NCI-H510A (cell line): ENCODE measurements at places on chromosomes 3 and 15.

GRCh38 chr3:186483611-186484340 is 60.4 kb downstream of the CRYGS start:
- no peak for DNase-seq

DNA sequence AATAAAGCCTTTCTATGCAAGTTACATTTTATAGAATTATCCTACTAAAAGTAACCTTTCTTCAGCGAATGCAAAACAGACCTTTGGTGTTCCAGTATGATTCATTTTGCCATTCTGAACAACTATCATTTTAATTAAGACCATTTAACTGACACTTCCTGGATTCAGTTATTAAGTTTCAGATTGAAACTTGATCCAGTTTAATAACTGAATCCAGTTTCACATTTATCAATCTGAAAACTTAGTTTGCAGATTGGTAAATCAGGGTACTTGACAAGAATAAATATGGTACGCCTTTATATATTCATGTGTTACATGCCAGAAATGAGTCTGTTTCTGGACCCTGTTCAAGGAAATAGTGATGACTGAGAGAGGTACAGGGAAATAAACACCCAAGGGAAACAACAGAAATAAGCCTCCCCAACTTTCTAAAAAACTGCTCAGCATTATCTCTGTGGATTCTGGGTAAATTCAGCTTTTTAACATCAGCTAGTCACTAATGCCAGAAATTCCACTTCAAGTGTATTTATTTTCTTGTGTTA is 23.3 kb upstream of the NFKBIZ start:
- DNase-seq, result no peak

DNA sequence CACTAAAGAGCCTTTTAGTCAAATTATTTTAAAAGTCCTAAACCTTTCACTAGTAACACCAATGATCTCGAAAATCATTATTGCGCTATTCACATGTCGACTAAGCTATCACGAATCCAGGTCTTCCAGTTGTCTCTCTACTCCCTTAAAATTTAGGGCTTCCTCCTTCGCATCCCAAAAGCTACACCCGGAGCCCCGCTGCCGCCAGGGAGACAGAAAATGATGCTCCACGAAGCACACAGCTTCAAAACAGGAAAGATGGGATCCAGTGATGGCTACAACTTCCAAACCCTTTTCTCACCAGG is 253 bp downstream of the IFT80 start:
- no peak for DNase-seq

GRCh38 chr3:157958457-157958856 is 147.8 kb downstream of the SHOX2 start:
- DNase-seq, result no peak

- DNase-seq, result no peak
Observed at GRCh38 chr15:82864967-82865366, 55.5 kb downstream of the WHAMM start.

DNA sequence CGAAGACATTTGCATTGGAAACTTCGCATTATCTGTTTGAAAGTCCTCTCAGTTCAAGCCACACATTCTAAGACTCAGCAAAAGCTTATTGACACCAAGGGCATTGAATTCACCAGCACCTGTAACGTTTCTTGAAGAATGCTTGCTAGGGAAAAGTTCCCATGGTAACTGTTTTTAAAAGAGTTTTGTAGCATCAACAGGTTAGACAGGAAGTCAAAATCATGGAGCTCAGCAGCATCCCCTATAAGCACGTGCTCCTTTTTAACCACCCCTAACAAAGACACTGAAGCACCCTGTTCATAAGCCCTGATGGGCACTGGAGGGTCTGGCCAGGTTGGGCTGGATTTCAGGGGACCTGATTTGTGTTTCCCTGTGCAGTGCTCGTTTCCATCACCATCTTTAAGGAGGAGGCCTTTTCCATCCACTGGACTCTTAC is 229.7 kb upstream of the BHLHE40 start:
- no peak for DNase-seq

DNA sequence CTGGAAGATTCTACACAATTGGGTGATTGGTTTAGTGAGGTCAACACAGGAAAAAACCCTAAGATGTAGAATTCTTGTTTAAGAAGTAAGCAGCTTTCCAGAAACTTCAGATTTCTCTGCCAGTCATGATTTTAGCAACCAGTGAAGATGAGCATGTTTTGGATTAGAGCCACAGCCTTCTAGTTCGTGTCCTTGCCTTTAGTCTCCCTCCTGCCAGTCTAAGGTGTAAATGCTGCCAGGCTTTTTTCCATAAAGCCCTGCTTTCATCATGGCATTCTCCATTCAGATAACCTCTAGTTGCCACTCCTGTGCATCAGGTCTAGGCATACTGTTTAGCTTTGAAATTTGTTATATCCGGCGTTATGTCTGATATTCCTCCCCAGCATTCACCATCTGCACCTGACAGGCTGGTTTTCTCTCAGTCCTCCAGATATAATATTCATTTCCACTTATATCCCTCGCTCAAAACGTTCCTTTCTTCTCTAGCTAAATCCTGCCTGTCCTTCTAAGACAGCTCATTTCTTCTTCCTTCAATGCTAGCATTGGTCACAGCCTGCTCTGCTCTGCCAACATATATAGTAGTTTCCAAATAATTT is 37.4 kb downstream of the SYN2 start:
- no peak for DNase-seq

DNA sequence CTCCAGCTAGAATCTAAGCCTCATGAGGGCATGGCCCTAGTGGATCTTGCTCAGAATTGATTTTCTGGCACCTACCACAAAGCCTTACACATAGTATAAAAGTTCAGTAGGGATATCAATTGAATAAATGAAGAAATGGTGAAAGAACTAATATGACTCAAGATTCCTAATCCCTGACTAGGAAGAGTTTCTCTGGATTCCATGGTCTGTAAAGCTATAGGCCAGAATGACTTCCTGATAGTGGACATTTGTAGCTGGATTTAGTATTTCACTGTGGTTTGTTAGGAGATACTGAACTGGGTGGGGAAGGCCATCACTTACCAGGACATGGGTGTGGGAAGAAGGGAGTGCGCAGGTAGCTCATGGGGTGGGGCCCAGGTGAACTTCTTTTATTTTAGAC is 168.9 kb downstream of the RAP2B start:
- no peak for DNase-seq

GRCh38 chr3:58560771-58561311 is 16.4 kb downstream of the FAM107A start:
- no peak for DNase-seq

- DNase-seq, result no peak
Observed at GRCh38 chr3:188662795-188663194, 508.8 kb downstream of the LPP start.

DNA sequence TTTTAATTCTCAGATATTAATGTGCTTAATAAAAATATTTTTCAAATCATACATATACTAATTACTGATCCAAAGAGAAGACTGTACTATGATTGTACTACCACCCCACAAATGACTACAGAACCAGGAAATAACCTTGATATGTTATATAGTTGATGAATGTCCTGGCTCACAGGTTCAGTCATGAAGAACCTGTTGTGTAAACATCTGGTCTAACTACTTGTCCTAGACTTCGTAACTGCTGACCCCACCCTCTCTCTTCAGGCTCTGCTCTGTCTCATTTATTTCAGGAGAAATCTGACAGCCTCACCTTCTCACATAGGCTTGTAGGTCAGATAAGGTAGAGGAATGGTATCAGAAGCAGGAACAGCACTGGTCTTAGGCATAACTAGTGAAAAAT is 14.7 kb upstream of the CSTA start:
- peak; percentile 1 for DNase-seq

- no peak for DNase-seq
Observed at GRCh38 chr3:140199008-140199407, 264.0 kb downstream of the CLSTN2 start.

DNA sequence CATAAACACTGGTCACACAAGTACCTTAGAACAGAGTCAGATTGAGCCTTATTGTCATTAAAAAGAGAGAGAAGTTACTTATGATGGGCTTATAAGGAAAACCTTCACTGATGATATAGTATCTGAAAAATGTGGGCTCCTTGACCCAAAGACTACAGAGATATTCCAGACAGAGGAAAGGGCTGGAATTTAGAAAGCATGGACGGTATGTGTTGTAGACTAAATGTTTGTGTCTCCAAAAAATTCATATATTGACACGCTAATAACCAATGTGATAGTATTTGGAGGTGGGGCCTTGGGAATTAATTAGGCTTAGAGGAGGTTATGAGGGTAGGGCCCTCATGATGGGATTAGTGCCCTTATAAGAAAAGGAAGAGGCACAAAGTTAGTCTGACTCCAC is 61.0 kb upstream of the DAZL start:
- DNase-seq, result no peak

DNA sequence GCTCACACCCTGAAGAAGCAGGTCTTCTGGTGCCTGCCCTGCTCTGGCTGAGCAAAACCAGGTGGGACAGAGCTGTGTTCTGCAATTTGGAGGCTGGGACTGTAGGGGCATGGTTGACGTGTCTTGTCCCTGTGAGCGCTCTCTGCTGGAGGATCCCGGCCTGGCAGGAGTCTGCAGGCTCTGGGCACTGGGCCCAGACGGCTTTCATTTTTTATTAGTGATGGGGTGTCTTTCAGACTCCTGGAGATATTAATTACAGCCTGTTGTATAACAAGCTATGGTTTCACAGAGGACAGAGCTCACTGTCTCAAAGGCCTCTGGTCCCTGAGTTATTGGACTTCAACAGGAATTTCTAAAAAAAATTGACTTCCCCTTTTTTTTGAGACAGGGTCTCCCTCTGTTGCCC is 29.5 kb upstream of the ZNF710 start:
- DNase-seq, result no peak

DNA sequence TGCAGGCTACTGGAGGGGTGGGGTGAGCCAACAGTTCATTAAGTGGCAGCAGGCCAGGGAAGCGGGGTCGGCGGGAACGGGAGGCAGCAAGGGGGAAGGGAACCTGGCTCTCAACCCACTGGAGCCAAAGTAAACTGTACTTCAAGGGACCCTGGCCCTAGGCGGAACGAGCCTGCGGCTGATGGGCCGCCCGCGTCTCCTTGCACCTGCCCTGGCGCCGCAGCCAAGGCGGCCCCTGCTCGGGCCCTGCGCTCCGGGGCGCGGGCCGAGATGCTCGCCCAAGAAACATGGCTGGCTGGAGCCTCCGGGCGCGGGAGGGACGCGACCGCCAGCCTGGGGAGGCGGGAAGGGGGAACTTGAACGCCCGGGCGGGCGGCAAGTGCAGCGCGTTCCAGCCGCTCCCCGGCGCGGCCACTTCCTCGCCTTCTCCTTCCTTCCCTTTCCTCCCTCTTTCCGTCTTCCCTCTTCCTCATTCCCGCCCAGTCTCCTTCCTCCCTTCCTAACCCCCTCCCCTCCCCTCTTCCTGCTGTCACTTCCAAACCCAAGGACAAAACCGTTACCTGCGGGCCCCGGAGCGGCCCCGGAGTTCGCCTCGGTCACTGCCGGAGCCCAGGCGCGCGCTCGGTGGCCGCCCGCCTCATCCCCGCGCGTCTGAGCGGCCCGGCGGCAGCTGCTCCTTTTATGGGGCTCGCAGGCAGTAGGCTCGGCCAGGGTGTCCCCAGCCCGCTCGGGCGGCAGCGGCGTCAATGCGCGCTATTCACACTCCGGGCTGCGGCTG is 489.7 kb downstream of the MAGI1 start:
- no peak for DNase-seq

DNA sequence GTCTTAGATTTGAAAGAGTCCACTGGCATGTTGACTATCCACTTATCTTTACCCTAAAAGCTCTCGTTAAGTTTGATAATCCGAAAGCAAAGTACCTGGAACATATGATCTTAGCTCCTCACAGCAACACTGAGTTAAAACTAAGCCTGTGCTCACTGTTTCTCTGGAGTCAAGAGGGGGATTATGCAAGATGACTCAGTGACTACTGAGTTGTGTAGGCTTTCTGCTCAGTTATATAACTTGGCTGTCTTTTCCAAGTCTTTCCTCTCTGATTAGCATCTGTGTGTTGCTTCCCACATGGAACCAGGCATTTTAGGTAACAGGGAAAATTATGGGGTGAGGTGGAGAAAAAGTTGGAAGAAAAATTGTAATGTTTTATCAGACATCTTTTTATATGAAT is 31.2 kb upstream of the MYO5C start:
- DNase-seq, result no peak

- no peak for DNase-seq
Observed at GRCh38 chr3:59938828-59939227, 889.0 kb upstream of the CFAP20DC start.

- no peak for DNase-seq
Observed at GRCh38 chr3:77726517-77726916, 686.6 kb downstream of the ROBO2 start.

DNA sequence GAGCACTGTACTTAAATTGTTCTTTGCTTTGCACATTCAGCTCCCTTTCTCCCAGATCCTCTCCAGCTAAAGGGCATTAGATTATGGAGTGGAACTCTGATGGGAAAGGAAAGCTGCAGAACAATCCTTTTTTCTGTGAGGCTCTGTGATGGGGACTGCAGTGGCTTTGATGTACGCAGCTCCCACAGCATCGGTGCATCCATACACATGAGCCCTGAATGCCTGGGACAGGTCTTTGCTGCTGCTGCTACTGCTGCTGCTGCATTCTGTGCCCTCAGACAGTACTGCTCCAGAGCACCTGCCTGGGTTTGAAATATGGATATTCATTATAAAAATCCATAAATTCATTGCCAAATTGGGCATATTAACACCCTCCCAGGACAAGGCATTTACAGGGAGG is 164.4 kb downstream of the WDR76 start:
- DNase-seq, result no peak

- no peak for DNase-seq
Observed at GRCh38 chr3:184384856-184385422, 5.1 kb downstream of the CHRD start.

DNA sequence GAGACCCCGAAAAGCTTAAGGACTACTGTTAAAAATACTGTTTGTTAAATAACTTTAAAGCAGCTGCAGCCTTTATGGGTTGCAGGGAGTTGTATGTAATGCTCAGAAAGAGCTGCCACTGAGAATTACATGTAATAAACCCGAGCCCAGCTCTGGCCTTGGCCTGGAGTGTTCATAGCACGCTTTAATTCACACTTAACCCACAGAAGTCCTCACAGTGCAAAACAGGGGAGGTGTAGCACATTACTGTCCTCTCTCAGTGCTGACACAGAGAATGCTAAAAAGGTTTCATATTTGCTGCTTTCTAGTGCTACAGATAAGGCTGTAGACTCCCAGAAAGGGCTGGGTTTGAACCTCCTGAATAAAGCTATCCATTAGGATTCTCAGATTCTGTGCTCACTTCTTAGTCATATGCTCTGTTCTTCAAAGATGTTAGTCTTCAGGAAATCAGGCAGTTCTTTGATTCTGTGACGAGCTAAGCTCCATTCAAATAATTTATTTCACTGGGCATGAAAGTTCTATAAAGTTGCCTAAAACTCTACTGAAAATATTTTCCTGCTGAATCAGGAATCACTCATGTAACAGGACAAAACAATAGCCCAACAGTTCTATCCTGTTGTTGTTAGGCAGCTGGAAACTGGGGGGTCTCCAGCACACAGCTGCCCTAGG is 108.0 kb downstream of the SENP2 start:
- DNase-seq, result no peak

- DNase-seq, result no peak
Observed at GRCh38 chr3:23619705-23620637, 185.8 kb upstream of the UBE2E1 start.

GRCh38 chr3:122313281-122313680 is 11.8 kb upstream of the CSTA start:
- DNase-seq, result no peak
